ENCODE measurements at places on chromosomes 2 and 18.

- H3K4me1 ChIP-seq: no peaks in the 10 kb centered on the region
- no peak overlapping the region for H3K4me3 ChIP-seq
- H3K36me3 ChIP-seq: no peaks in the 10 kb centered on the region
- DNase-seq: no peak
- H3K27ac ChIP-seq: no peak overlapping the region
These were observed 138.2 kb downstream of the SH3RF3 start for GRCh38 chr2:109266998-109267854.

DNA sequence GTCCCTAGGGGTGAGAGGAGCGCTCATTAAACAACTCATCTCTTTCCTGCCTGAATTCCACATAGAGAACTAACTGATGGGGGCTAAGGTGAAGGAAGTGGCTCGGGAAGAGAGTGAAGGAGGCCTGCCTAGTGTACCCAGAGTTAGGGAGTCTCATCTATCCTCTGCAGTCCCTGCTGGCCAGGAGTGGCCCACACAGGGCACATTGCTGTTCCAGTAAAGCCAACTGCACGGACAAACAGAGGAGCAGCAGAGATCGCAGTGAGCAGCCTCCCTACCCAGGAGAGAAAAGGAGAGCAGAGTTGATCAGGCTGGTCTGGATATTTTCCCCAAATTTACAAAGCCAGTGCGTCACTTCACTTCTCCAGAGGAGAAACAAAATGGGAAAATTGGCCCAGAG lies 16.9 kb upstream of the FN1 start:
- no peaks in the 10 kb centered on the region for H3K4me1 ChIP-seq
- no peak for DNase-seq
- peaks cover 14% of the 10 kb centered on the region for H3K27me3 ChIP-seq
- no peak overlapping the region for H3K27ac ChIP-seq

- H3K36me3 ChIP-seq: no peaks in the 10 kb centered on the region
- no peak for DNase-seq
- no peaks in the 10 kb centered on the region for H3K27me3 ChIP-seq
- peaks cover 3% of the 10 kb centered on the region for H3K4me1 ChIP-seq
- no peak overlapping the region for H3K4me3 ChIP-seq
These were observed 91.7 kb upstream of the EPC2 start for GRCh38 chr2:148552675-148553331.

DNA sequence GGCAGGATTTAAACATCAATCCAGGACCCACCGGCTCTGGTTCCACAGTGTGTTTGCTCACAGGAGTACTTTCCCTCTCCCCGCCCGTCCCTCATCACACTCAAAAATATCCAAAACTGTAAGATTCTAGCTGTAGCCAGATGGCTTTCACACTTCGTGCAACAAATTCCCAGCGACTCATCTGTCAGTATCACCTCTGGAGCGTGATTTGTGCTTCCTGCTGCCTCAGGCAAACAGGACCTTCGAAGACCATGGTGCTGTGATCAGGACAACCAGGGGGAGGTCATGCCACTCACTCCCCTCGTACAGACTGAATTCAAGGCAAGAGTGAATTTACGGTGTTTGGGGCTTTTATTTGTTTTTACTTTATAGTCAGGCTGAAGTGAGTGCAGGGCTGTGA lies 154.5 kb upstream of the PID1 start:
- H3K27me3 ChIP-seq: peaks cover 4% of the 10 kb centered on the region
- DNase-seq: no peak
- H3K36me3 ChIP-seq: no peaks in the 10 kb centered on the region

- no peak for DNase-seq
- peaks cover 60% of the 10 kb centered on the region for H3K36me3 ChIP-seq
- peaks cover 52% of the 10 kb centered on the region for H3K4me1 ChIP-seq
- H3K27me3 ChIP-seq: no peaks in the 10 kb centered on the region
- H3K4me3 ChIP-seq: peak overlapping the region; percentile 28
These were observed 46.4 kb downstream of the UXS1 start for GRCh38 chr2:106147665-106148064.

Data from activated naive CD8-positive, alpha-beta T cell treated with anti-CD3 and anti-CD28 coated beads, Interleukin-2, amount 50 U/mL, for 24 hours (primary cell).